ENCODE measurements at places on chromosomes 7 and 10. TPM values are rescaled to one million over a fixed set of nuclear protein-coding genes. Genes with fewer than 3 reads are reported as not detected.

Gene ANXA8
- 0.24 TPM for total RNA-seq

Gene FANK1
- total RNA-seq, result not detected

Gene SORCS3
- total RNA-seq, result 0.05 TPM

Gene SLC25A13
- 11.4 TPM for total RNA-seq

Gene PRSS2
- not detected for total RNA-seq

Gene MTPN
- 144 TPM for total RNA-seq

Gene SLC16A12
- total RNA-seq, result not detected

Gene STK31
- total RNA-seq, result 0.29 TPM

Gene STAM
- total RNA-seq, result 23.5 TPM

All from activated naive CD4-positive, alpha-beta T cell treated with anti-CD3 and anti-CD28 coated beads, Interleukin-2, amount 10 ng/mL, durations not matched to agents 5 hours and 36 hours (primary cell).